ENCODE measurements at places on chromosomes 16 and 17.

DNA sequence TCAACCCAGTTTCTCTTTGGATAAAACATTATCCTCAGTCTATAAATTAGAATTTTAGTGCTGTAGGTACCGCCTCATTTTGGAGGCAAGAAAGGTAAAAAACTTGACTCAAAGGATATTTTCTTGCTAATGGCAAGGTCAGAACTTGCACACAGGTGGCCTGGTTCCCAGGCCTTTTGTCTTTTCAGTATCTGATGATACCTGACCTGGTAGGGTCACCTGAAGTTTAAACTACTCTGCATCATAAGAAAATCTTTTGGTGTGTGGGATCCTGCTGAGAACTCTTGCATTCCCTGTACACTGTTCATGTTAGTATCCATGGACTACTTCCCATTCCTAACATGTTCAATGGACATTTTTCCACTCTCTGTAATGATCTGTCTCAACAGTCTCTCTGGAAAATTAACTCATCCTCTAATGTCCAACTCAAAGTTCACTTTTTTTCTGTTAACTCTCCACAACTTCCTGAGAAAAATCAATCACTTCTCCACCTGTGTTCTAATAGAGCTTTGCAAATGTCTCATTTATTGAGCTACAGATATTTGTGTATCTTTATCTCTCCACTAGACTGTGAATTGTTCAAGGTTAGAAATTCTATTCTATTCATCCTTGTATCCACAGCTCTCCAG is 317.1 kb upstream of the SOX9 start:
- no peak for DNase-seq

- no peak for DNase-seq
Measured at GRCh38 chr17:80811181-80812105, 180.2 kb upstream of the CHMP6 start.

GRCh38 chr17:66970797-66971196 is 6.3 kb downstream of the CACNG4 start:
- no peak for DNase-seq

DNA sequence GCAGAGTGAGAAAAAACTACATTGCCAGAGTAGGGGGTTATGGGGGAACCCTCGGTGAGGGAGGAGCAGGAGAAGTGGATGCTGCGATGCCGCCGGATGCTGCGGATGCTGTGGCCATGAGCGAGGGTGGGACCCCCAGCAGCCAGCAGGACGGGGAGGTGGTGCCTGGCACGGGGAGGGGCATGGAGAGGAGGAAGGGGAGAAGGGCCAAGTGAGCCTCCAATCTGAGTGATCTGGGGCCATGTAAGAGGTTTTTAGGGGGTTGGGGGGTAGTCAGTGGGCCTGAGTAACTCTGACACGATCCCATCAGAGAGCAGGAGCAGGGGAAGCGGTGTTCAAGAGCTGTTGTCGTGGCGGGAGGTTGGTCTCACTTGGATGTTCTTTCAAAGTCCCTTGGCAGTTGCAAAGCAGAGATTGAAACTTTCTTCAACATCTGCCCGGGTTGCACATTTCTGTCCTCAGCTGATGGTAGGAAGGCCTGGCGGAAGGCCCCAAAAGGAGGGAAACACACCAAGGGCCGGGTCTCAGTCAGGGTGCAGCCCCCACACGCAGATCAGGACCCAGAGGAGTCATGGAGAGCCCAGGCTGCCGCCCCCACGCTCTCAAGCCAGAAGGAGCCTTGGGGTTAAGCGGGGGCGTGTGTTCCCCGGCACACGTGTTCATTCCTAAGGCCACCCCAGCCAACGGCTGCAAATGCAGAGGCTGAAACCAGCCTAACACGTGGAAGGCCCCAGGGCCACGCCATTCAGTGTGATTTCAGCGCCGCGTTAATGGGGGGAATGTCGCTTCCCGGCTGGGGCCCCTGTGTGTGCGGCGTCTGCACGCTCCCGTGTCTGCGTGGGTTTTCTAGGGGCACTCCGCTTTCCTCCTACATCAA is 81.7 kb downstream of the ZDHHC7 start:
- no peak for DNase-seq
